ENCODE measurements at places on chromosomes 4 and X. TPM values are rescaled to one million over a fixed set of nuclear protein-coding genes. Genes with fewer than 3 reads are reported as not detected.

Gene HS6ST2
- 0.08 TPM for total RNA-seq

Gene POU3F4
- not detected for total RNA-seq

Gene HS3ST1
- 3.1 TPM for total RNA-seq

Gene ARMCX4
- 3.9 TPM for total RNA-seq

Gene TNIP3
- total RNA-seq: under 0.01 TPM

All from smooth muscle cell of the coronary artery (primary cell).